ENCODE measurements at places on chromosomes 12 and 14.

GRCh38 chr12:66270613-66271012 lies 31.7 kb upstream of the HELB start:
- no peaks in the 10 kb centered on the region for H3K36me3 ChIP-seq
- no peak overlapping the region for H3K4me3 ChIP-seq
- DNase-seq: no peak
- H3K27ac ChIP-seq: no peak overlapping the region

DNA sequence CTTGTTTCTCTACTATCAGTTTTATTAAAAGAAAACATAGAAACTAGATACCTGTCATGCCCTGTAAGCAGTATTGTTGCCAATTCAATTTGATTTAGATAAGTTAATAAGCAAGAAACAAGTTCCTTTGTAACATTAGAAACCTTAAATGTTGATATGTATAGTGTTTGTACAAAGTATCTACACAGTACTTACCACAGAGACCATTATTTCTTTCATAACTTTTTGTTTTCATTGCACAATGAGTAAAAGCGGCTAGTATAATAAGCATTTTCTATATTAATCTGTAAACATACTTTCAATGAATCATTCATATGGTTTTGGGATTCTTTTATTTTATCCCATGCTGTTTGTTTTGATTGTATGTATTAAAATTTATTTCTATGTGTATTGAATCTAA lies 305.1 kb downstream of the TTC6 start:
- H3K27me3 ChIP-seq: no peaks in the 10 kb centered on the region
- no peak overlapping the region for H3K4me3 ChIP-seq
- H3K36me3 ChIP-seq: no peaks in the 10 kb centered on the region
- H3K4me1 ChIP-seq: no peaks in the 10 kb centered on the region
- no peak for DNase-seq
- no peak overlapping the region for H3K27ac ChIP-seq

- peaks cover 19% of the 10 kb centered on the region for H3K4me1 ChIP-seq
- no peaks in the 10 kb centered on the region for H3K27me3 ChIP-seq
- H3K36me3 ChIP-seq: no peaks in the 10 kb centered on the region
- no peak for DNase-seq
Observed at GRCh38 chr12:24899503-24900075, 49.3 kb downstream of the BCAT1 start.

GRCh38 chr12:76719171-76720041 lies 44.5 kb upstream of the ZDHHC17 start:
- no peak overlapping the region for H3K4me3 ChIP-seq
- H3K27me3 ChIP-seq: no peaks in the 10 kb centered on the region
- H3K36me3 ChIP-seq: no peaks in the 10 kb centered on the region
- DNase-seq: no peak
- H3K4me1 ChIP-seq: no peaks in the 10 kb centered on the region
- no peak overlapping the region for H3K27ac ChIP-seq

DNA sequence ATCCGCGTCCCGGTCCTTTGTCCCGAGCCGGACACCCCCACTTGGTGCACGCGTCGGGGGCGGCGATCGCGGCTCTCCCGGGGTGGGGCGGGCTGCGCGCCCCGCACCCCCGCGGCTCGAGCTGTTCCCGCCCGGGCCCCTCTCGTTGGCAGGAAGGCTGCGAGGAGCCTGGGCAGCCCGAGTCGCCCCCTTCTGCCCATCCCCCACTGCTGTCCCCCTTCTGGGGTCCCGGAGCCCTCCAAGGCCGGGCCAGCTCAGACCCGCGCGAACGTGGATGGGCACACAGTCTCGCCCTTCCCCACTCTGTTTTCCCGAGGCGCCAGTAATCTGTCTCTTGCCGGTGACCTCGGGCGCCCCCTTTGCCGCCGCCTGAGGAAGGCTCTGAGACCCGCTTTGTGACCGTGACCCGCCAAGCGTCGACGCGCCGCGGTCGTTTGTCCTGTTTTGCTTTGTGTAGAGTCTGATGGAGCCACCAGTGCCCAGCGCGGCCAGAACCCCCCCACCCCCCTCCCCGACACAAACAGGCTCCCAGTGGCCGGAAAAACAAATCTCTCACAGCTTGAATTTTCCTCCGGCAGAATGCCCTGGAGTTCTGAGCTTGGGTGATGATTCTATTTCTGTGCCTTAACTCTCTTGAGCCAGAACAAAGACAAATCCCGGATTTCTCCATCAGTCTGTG lies 610 bp downstream of the C14orf132 start:
- no peaks in the 10 kb centered on the region for H3K27me3 ChIP-seq
- peaks cover 44% of the 10 kb centered on the region for H3K4me1 ChIP-seq
- no peak for DNase-seq
- peak overlapping the region; percentile 84 for H3K4me3 ChIP-seq
- H3K27ac ChIP-seq: peak overlapping the region; percentile 91

- H3K36me3 ChIP-seq: no peaks in the 10 kb centered on the region
- DNase-seq: no peak
- peaks cover 15% of the 10 kb centered on the region for H3K4me1 ChIP-seq
- no peaks in the 10 kb centered on the region for H3K27me3 ChIP-seq
- peak overlapping the region; percentile 32 for H3K27ac ChIP-seq
- H3K4me3 ChIP-seq: peak overlapping the region; percentile 45
Observed at GRCh38 chr14:103871596-103872480, 24.5 kb upstream of the PPP1R13B start.

- DNase-seq: no peak
- H3K27me3 ChIP-seq: no peaks in the 10 kb centered on the region
- peak overlapping the region; percentile 32 for H3K27ac ChIP-seq
- H3K4me3 ChIP-seq: peak overlapping the region; percentile 40
- H3K36me3 ChIP-seq: no peaks in the 10 kb centered on the region
- H3K4me1 ChIP-seq: peaks cover 30% of the 10 kb centered on the region
Observed at GRCh38 chr12:27974735-27975221, 2.2 kb upstream of the PTHLH start.

- H3K36me3 ChIP-seq: peaks cover 28% of the 10 kb centered on the region
- no peaks in the 10 kb centered on the region for H3K27me3 ChIP-seq
- H3K27ac ChIP-seq: no peak overlapping the region
- no peak overlapping the region for H3K4me3 ChIP-seq
- DNase-seq: no peak
- no peaks in the 10 kb centered on the region for H3K4me1 ChIP-seq
Observed at GRCh38 chr14:65040666-65041433, 54.2 kb downstream of the FNTB start.

- no peaks in the 10 kb centered on the region for H3K4me1 ChIP-seq
- H3K36me3 ChIP-seq: no peaks in the 10 kb centered on the region
- H3K27me3 ChIP-seq: no peaks in the 10 kb centered on the region
- no peak overlapping the region for H3K4me3 ChIP-seq
- no peak for DNase-seq
Observed at GRCh38 chr14:97517566-97518234, 720.5 kb downstream of the VRK1 start.

DNA sequence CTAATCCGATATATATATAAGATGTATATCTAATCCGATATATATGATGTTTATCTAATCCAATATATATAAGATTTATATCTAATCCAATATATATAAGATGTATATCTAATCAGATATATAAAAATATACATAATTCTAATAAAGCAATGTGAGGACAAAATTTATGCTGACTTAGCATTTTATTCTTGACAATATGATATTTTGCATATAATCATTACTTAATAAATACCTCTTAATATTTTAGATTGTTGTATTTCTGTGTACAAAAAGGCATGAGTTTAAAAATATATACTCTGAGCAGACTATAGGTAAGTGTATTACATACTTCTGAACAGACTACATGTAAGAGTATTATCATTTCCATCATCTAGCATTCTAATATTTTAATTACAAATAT lies 18.9 kb downstream of the GLIPR1L2 start:
- H3K4me3 ChIP-seq: no peak overlapping the region
- H3K27ac ChIP-seq: no peak overlapping the region
- no peak for DNase-seq
- H3K27me3 ChIP-seq: no peaks in the 10 kb centered on the region

- H3K36me3 ChIP-seq: no peaks in the 10 kb centered on the region
- no peaks in the 10 kb centered on the region for H3K4me1 ChIP-seq
- no peak overlapping the region for H3K4me3 ChIP-seq
- no peak overlapping the region for H3K27ac ChIP-seq
- no peak for DNase-seq
Observed at GRCh38 chr12:123890536-123890902, 82.1 kb downstream of the CCDC92 start.

DNA sequence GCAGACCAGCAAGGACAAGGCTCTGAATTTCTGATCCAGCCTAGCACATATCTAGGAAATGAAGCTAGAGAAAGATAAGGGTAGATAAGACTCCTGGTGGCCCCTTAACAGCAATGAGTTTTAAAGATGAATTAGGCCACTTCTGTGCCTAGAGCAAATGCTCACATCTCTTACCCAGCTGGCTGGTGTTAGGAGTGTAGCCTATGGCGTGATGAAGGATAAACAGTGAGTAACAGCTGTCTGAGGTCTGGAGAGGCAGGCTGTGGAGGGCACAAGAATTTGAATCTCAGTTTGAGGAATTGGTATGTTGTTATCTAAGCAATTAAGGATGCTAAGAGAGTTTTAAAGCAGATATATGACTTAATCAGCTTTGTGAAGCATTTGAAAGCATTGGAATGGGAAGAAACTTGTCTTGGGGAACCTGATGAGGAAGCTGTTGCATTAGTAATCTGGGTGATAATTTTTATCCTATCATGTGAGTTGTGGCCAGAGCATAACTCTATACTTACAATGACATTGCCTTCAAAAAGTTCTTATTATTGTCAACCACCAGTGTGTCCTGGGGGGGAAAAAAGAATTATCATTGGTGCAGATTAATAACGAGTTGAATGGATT lies 161.8 kb downstream of the SRGAP1 start:
- no peaks in the 10 kb centered on the region for H3K27me3 ChIP-seq
- no peak for DNase-seq
- no peaks in the 10 kb centered on the region for H3K36me3 ChIP-seq

GRCh38 chr12:53481939-53482586 lies 17.2 kb downstream of the MAP3K12 start:
- no peak overlapping the region for H3K27ac ChIP-seq
- peaks cover 38% of the 10 kb centered on the region for H3K4me1 ChIP-seq
- DNase-seq: no peak
- H3K27me3 ChIP-seq: no peaks in the 10 kb centered on the region
- peaks cover 81% of the 10 kb centered on the region for H3K36me3 ChIP-seq
- H3K4me3 ChIP-seq: no peak overlapping the region

GRCh38 chr14:36824854-36825253 lies 163.2 kb downstream of the PAX9 start:
- no peaks in the 10 kb centered on the region for H3K27me3 ChIP-seq
- no peaks in the 10 kb centered on the region for H3K4me1 ChIP-seq
- no peak overlapping the region for H3K4me3 ChIP-seq
- H3K36me3 ChIP-seq: no peaks in the 10 kb centered on the region
- DNase-seq: no peak
- no peak overlapping the region for H3K27ac ChIP-seq

DNA sequence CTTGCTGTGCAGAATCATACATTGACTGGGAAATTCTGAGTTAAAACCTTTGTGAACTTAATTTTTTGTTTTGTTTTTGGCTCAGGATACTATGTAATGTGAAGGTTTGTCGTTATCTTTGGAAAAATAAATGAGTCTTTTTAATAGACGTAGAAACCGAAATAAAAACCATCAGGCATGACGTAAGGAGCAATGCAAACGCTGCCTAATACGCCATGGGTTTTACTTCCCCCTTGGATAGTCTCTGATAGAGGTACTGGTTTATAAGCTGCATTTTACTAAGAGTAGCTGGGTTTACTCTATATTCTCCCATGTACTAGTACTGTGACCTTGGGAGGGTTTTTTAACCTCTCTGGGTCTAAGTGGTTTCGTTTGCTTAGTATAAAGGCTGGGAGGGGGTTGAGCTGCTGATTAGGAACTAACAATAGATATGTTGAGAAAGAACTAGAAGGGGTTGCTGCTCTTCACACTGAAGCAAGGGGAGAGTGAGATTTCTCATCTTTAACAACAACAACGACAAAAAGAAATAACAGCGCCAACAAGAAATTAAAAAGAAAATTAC lies 66.8 kb upstream of the SLCO1C1 start:
- no peak for DNase-seq
- H3K27ac ChIP-seq: no peak overlapping the region
- H3K4me1 ChIP-seq: no peaks in the 10 kb centered on the region
- H3K4me3 ChIP-seq: no peak overlapping the region
- H3K27me3 ChIP-seq: no peaks in the 10 kb centered on the region
- H3K36me3 ChIP-seq: no peaks in the 10 kb centered on the region

- H3K27ac ChIP-seq: peak overlapping the region; percentile 97
- no peaks in the 10 kb centered on the region for H3K36me3 ChIP-seq
- no peak for DNase-seq
- peak overlapping the region; percentile 85 for H3K4me3 ChIP-seq
- peaks cover 20% of the 10 kb centered on the region for H3K4me1 ChIP-seq
Observed at GRCh38 chr14:63854330-63854729, 1.5 kb downstream of the SYNE2 start.

- H3K36me3 ChIP-seq: no peaks in the 10 kb centered on the region
- no peak overlapping the region for H3K27ac ChIP-seq
- no peaks in the 10 kb centered on the region for H3K27me3 ChIP-seq
- no peak for DNase-seq
- no peak overlapping the region for H3K4me3 ChIP-seq
Observed at GRCh38 chr14:98181768-98182167, 1090.2 kb downstream of the BCL11B start.

- no peak overlapping the region for H3K27ac ChIP-seq
- no peaks in the 10 kb centered on the region for H3K27me3 ChIP-seq
- no peak for DNase-seq
Observed at GRCh38 chr12:24850496-24850895, 98.4 kb downstream of the BCAT1 start.

DNA sequence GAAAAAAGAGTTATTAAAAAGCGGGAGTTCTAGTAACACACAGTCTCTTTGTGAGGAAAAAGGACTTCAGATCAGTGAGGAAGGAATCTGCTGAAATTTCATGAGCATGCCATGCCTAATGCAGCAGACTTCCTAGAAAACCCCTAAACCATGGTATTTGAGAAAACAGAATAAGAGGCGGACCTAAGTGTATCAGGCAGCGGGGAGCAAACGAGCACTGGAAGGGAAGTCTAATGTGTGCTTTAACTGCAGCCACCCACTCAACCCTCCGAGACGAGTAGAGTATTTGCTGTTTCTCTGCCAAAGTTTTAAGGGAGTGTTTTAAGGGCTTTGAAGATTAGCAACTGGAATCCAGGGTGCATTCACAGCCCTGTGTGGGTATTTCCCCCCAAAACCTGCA lies 36.5 kb downstream of the ACADS start:
- no peaks in the 10 kb centered on the region for H3K27me3 ChIP-seq
- H3K4me1 ChIP-seq: no peaks in the 10 kb centered on the region
- peak overlapping the region; percentile 58 for H3K27ac ChIP-seq
- H3K36me3 ChIP-seq: no peaks in the 10 kb centered on the region
- H3K4me3 ChIP-seq: no peak overlapping the region

DNA sequence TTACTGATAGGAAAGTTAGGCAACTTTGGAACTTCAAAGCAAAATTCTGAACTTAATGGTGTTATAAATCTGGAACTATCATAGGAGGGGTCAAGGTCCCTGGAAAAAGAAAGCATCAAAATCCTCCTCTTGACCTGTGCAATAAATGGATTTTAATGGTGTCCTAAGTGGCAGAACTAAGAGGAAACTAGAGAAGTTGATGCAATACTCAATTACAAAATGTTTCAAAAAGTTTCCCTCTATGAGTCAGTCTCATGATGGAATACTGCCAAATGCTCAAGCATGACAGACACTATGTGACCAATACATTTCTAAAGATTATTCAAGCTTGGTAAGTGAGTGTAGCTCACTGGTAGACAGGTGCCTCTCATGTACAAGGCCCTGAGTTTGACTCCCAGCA lies 47.7 kb upstream of the ERGIC2 start:
- H3K36me3 ChIP-seq: no peaks in the 10 kb centered on the region
- H3K27me3 ChIP-seq: no peaks in the 10 kb centered on the region
- H3K27ac ChIP-seq: no peak overlapping the region
- no peak overlapping the region for H3K4me3 ChIP-seq
- DNase-seq: no peak
- H3K4me1 ChIP-seq: no peaks in the 10 kb centered on the region
